ENCODE measurements at places on chromosomes 11 and 22.
A peak's percentile ranks its signal among the peaks of the same experiment; 100 is the strongest.

DNA sequence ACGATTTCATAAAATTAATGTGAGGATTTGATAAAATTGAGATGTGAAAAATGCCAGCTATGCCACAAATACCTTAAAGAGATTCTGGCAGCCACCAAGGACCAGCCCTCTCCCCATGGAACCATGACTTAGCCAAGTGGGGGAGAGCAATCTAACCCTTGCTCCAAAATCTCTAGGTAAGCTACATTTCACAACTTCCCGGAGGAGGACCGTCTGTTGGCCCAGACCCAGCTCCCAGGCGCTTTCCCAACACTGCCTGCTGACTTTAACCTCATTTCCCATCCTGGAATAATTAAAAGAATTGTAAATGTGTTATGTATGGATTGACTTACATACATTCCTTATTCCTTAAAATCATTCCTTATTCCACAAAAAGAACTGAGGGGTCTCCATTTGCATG lies 47.5 kb upstream of the TENM4 start:
- no peak for DNase-seq

DNA sequence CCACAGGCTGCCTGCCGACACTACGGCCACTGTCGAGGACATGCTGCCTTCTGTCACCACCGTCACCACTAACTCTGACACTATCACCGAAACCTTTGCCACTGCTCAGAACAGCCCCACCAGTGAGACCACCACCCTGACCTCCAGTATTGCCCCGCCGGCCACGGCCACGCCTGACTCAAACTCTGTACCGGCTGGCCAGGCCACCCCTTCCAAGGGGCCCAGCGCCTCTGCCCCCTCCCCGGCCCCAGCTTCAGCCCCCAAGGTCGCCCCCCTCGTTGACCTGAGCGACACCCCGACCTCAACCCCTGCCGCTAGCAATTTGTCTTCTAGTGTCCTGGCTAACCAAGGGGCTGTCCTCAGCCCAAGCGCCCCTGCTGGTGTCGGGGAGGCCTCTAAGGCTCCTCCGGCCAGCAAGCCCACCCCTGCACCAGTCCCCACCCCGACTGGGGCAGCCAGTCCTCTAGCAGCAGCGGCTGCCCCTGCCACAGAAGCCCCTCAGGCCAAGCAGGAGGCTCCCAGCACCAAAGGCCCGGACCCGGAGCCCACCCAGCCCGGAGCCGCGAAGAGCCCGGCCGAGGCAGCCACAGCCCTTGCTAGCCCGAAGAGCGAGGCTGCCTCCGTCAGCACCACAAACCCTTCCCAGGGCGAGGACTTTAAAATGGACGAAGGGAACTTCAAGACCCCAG lies 41.3 kb upstream of the TTC12 start:
- DNase-seq, result no peak

DNA sequence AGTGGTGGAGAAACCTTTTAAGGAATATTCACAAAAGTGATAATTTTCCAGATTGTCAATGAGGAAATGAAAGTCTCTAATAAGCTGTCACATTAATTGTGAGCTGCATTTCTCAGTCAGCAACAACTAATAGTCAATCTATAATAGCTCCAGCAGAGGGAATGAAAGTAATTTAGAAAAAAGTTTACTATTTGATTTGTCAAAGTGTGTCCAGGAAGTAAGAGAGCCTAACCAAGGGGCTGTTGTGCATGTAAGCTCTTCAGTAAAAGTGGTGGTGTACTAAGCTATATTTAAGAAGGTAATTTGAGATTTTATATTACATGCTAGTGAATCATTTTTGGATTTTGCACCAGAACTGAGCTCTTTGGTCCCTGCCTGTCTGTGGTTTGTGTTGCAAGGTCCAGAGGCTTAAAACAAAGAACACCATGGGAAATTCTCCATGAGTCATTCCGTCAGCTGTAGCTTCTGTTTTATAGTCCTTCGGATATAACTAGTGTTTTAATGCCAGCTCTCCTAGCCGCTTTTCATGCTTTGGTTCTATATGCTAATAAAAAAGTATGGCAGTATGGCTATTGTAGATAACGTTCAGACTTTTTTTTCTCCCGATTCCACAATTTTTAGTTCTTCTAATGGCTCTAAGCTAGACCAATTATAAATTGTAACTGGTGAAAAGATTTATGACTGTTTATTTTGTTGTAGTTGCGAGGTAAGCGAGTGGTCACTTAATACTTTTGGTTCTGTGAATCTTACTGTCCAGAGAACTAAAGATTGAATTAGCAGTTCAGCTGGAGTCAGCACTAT lies 64.6 kb downstream of the ARHGEF12 start:
- peak; percentile 37 for DNase-seq

DNA sequence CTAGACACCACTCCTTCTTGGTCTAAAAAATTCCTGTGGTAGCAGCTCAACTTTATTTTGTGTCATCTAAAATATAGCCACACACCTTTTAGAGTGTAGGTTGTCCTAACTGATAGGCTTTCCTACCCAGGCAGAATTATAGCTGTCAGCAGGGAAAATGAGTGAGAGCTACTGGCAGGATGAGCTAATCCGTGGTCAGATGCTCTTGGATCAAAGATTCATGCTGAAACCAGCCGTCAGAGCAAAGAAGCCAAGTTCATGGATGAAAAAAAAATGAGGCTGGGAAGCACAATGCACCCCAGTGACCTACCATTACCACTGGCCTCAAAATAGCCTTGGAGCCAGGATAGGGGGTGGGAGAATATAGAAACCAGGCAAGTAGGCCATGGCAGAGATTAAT lies 113.1 kb upstream of the BLID start:
- DNase-seq, result no peak

DNA sequence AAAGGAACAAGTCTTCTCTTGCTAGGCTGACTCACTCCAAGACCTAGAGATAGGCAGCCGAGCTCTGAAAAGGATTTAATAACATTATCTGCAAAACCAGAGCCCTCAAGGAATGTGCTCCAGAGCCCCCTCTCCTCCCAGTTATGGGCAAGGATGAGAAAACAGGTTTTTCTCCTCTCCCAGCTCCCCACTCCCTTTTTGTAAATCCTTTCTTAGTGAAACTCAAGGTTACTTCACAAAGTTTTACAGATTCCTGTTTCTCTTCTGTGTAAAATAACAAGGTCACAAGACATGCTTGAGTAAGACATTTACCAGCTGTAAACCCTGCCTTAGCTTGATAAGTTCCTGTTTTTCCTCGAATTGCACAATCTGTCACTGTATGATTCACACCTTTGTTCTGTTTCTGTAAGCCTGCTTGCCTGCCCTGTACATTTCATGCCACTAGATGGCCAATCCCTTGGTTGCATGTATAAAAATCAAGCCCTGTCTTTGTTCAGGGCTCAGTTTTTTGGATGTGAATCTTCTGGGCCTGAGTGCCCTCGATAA lies 489.4 kb downstream of the KCNA4 start:
- DNase-seq, result peak; percentile 30

DNA sequence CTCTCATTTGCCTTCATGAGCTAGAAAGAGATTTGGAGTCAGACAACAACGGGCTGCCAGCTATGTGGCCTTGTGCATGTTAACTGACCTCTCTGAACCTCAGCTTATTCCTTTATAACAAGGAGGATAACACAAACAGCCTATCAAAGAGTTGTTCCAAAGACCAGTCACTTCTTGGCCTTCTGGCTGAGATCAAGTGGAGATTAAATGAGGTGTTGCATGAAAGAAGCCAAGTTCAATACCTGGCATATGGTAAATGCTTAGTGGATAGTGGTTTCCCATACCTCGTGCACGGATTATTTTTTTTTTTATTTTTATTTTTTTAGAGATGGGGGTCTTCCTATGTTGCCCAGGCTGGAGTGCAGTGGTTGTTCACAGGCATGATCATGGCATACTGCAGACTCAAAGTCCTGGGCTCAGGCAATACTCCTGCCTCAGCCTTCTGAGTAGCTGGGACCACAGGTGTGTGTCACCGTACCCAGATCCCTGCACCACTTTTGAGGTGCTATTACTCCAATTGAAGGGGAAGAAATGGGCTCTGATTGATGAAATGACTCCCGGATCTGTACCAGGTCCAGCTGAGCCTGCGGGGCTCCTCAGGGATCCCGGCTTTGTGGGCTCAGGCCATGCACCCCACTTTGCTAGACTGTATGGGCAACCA lies 4.9 kb downstream of the LGALS1 start:
- DNase-seq, result no peak

DNA sequence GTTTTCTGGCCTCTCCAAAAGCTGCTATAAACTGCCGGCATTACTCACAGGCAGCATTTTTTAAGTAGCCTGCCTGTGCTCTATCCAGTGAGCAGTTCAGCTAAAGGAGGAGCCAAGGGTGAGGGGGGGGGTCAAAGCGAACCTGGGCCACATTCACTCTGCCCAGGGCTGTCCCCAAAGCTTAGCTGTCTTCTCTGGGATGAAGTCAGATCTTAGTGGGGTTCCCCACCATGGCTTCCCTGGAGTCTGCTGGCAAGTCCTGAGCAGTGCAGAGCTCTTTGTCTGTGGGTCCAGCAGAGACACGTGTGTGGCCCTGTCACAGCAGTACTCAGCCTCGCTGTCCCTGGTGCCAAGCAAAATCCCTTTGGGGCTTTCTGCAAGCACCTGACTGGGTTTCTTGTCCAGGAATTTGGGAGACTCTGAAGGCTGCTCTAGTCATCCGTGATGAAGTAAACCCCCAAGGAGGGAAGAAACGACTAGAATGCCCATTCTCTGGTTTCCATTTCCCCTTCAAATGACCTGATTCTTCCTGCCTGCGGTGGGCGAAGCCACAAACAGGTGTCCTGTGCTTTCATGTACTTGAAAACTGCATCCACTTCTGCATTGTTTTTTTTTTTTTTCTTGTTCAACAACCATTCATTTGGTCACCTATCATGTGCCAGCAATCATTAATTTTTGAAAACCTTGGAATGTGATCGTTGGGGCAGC lies 2.6 kb downstream of the KCNJ5 start:
- no peak for DNase-seq

- DNase-seq, result peak; percentile 88
Observed at GRCh38 chr22:36770513-36771231, 5.2 kb downstream of the IFT27 start.

GRCh38 chr11:116972691-116973090 lies 125.5 kb downstream of the SIK3 start:
- DNase-seq, result peak; percentile 38

GRCh38 chr11:18312663-18313420 lies 9.1 kb downstream of the HPS5 start:
- no peak for DNase-seq

- DNase-seq, result no peak
Observed at GRCh38 chr11:60777106-60777505, 8.0 kb upstream of the MS4A10 start.

DNA sequence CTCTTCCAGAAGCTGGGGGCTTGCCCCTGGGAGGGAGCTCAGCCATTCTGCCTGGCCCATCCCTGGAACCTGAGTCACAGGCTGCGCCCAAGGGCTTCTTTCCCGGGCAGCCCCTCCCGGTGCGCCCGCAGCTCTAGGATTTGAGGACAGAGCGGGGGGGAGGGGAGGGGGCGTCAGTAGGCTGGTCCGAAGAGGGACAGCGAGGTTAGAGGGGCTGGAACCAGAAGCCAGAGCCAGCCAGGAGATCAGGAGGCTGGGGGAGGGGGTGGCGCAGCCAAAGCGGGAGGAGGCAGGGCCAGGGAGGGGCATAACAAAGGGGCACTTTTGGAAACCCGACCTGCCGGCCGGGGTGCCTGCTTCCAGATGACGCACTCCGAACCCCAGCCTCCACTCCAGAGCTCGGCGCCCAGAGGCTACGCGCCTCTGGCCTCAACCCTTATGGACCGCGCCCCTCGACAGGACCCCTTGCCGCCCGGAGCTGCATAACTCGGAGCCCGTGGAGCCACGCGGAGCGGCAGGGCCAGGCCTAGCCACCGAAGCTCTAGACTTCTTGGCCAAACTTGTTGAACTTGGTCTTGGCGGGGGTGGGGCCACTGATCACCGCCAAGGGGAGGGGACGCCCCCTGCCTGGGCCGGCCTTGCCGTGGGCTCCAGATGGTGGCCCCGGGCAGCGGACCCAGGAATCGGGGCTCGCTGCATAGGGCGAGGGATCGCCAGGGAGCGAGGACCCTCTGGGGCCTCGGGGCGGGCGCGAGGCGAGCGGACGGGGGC lies 744 bp downstream of the PACSIN3 start:
- peak; percentile 93 for DNase-seq

DNA sequence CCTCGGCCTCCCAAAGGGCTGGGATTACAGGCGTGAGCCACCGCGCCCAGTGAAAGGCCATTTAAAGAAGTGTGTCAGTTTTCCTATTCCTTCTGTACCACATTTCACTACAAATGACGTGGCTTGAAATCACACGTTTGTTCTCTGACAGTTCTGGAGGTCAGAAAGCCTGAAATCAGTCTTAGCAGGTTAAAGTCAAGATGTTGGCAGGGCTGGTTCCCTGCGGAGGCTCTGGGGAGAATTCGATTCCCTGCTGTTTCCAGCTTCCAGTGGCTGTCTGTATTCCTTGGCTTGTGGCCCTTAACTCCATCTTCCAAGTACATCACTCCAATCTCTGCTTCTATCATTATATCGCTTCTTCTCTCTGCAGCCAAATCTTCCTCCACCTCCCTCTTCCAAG lies 383.2 kb downstream of the LARGE1 start:
- DNase-seq, result no peak

- DNase-seq, result peak; percentile 57
Observed at GRCh38 chr11:111531687-111532364, 8.7 kb upstream of the LAYN start.

DNA sequence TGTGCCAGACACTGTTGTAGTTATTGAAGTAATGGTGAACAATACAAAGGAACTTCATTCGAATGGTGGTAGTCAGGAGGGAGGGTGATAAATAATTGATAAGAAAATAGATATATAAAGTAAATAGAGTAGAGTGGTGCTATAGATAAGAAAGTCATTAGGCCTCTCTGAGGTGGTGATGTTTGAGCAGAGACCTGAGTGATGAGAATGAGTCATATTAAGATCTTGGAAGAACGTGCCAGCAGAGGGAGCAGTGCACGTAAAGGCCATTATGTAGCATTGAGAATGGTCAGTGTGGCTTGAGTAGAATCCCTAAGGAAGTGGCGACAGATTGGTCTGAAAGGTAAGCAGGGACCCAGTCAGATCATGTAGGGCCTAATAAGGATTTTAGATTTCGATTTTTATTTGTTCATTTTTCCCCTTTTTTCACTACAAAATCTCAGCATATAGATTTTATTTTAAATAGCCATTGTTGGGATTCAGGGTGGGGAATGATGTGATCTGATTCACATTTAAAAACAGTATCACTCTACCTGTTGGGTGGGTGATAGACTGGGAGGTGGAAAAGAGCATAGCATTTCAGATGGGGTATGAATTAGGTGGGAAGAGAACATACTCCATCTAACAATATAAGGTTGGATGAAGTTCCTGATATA lies 44.7 kb downstream of the CCDC90B start:
- DNase-seq, result peak; percentile 94

DNA sequence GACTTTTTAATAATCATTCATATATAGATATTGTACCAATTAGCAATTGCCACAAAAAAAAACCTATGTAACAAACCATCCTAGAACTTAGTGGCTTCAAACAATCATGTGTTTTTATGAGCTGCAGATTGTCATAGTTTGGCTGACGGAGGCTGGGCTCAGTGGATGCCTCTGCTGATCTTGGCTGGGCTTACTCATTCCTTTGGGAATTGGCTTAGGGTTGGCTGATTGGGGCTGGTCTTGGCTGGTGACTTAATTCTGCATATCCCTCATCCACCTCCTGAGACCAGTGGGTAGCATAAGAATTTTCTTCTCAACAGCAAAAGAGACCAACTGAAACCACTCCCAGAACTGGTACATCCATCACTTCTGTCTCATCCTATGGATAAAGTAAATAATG lies 57.9 kb upstream of the PHF21B start:
- no peak for DNase-seq

- no peak for DNase-seq
Observed at GRCh38 chr11:1291295-1292017, 18.0 kb downstream of the TOLLIP start.

Data from mesendoderm (in vitro differentiated cells).